ENCODE measurements at places on chromosomes 7 and 10. TPM values are rescaled to one million over a fixed set of nuclear protein-coding genes. Genes with fewer than 3 reads are reported as not detected.

Gene SPDYE2B
- polyA plus RNA-seq = 2.3 TPM

Gene ADAM22
- 31.6 TPM for polyA plus RNA-seq

Gene RP9
- polyA plus RNA-seq = 24.6 TPM

Gene PHKG1
- polyA plus RNA-seq = not detected

Gene RADIL
- polyA plus RNA-seq = 4.0 TPM

Gene ADRB1
- 0.50 TPM for polyA plus RNA-seq

Gene NYAP1
- polyA plus RNA-seq = 1.4 TPM

Gene CAPZA2
- polyA plus RNA-seq = 235 TPM

Gene CLRN3
- polyA plus RNA-seq = not detected

Gene PDK4
- 26.3 TPM for polyA plus RNA-seq

Gene AKR1C4
- not detected for polyA plus RNA-seq

Gene TWIST1
- 70.4 TPM for polyA plus RNA-seq

Gene ADRA2A
- polyA plus RNA-seq = 2.1 TPM

Gene SEPTIN14
- polyA plus RNA-seq = 0.19 TPM

Gene RNF133
- not detected for polyA plus RNA-seq

Gene PRSS2
- polyA plus RNA-seq = not detected

Gene ERVW-1
- 0.39 TPM for polyA plus RNA-seq

Gene AKR1C8
- not detected for polyA plus RNA-seq

GRCh38 chr7:114298011-114298410 is 116.6 kb upstream of the FOXP2 start:
- DNase-seq = no peak

DNA sequence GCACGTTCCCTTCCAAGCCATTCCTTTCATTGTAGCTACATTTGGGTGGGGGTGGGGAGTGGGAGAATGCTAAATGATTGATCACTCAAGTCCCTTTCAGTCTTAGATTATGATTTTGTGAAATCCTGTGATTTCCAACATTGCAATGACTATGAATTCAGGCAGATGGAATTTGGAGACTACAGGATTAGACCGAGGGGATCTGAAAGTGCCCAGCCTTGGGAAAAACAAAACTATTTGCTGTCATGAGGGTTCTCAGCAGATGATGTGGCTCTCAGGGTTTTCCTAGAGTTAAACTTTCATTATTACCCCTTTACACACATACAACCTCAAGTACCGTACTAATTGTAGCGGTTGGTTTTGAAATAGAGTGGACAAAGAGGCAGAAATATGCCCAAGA is 4.7 kb downstream of the MACROH2A2 start:
- no peak for DNase-seq

DNA sequence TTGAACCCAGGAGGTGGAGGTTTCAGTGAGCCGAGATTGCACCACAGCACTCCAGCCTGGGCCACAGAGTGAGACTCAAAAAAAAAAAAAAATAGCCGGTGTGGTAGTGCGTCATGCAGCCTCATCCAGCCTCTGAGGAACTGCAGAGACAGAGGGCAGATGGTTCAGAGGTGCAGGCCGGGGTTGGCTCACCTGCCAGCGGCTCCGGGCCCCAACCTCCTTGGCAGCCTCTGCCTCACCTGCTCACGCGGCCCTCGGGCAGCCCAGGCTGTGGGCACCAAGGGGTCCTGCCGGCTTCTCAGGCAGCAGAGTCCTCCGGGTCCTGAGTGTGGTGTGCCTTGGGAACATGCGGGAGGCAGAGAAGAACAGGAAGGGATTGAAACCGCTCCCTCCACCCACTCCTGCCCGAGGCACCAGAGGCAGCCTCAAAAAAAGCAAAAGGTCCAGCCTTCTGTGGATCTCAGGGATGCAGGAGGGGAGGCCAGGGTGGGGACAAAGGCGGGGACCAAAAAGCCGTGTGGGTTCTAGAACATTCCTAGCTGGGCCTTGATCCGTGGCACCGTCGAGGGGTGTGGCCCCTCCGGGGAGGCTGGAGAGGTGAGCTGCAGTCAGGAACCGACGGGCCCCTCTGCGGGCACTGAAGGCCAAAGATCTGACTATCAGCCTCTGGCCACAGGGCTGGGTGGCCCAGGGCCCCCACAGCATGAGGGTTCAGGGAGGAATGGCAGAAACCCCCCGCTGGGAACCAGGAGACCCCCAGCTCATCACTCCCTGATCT is 55.4 kb upstream of the DNAJB6 start:
- no peak for DNase-seq

GRCh38 chr7:137820156-137820555 is 26.6 kb downstream of the DGKI start:
- no peak for DNase-seq

DNA sequence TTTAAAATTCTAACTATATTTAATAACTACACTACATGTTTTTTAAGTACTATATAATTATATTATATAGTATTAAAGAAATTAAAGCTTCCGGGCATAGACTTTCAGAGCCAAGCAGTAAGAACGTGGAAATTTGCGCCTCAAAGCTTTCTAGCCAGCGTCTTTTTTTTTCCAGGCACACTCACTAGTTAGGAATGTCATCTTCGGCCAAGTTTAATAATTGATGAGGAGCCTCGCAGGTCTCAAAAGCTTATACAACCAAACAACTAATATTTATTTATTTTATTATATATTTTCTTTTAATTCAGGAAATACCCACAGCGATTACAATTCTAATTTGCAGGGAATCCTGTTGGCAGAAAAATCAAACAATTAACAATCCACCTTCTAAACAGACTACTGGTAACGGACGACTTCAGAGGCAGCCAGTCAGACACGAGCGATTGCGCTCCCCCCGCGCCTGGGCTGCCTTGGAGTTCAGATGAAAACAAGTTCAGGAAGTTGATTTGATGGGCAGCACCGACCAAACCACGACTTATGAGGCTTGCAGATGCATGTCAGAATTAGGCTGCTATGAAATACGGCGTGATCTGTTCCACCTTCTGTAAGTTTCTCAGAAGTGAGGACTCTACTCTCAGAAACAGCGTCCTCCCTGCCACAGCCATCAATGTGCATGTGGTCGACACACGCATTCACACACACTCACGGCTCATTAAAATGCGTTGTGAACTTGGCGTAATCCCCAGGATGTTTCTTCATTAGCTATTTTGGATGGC is 431.8 kb upstream of the MGMT start:
- no peak for DNase-seq

GRCh38 chr10:1022413-1022812 is 3.2 kb downstream of the IDI2 start:
- DNase-seq = no peak

DNA sequence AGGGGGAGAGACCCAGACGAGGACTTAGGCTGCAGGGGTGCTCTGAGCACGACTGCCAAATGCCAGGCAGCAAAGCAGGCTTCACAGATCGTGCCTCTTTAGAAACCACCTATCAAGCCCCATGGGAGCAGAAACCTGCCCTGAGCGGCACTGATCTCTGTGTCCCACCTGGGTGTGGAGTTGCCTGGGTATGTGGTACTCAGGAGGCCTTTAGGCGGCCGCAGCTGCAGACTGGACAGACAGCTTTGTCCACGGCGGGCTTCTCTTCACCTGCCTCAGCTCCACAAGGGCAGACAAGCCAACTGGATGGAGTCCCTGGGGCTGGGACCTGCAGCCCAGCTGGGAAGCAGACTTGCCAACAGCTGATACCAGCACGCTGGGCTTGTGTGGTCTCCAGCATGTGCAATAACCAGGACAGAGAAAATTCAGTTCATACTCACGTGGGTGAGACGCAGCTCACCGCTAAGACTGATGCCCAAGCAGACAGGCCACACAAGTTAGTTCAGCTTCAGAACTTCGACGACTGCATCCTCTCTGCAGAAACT is 163.2 kb downstream of the EBF3 start:
- DNase-seq = no peak

GRCh38 chr10:18211862-18212261 is 71.6 kb downstream of the CACNB2 start:
- no peak for DNase-seq

DNA sequence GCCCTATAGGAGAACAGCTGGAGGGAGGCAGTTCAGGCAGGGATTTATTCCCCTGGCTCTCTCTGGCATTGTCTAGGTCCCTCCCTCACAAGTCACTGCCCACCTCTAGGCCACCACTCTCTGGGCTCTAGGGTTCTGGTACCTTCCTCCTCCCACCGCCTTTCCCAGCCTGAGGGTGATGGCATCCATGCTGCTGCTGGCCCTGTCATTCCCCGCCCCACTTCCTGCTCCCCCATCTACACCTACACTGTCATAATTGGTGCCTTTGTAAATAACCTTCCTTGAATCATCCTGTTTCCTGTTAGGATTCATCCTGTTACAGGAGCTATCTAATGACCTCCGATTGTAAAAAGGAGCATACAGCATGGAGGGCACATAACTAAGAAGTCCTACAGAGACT is 303.3 kb upstream of the COBL start:
- DNase-seq = no peak

- DNase-seq = no peak
These were observed 109.3 kb downstream of the GATA3 start for GRCh38 chr10:8163824-8164223.

GRCh38 chr7:50828801-50829200 is 46.1 kb upstream of the GRB10 start:
- DNase-seq = no peak

GRCh38 chr7:55493408-55493807 is 78.9 kb downstream of the VOPP1 start:
- no peak for DNase-seq

DNA sequence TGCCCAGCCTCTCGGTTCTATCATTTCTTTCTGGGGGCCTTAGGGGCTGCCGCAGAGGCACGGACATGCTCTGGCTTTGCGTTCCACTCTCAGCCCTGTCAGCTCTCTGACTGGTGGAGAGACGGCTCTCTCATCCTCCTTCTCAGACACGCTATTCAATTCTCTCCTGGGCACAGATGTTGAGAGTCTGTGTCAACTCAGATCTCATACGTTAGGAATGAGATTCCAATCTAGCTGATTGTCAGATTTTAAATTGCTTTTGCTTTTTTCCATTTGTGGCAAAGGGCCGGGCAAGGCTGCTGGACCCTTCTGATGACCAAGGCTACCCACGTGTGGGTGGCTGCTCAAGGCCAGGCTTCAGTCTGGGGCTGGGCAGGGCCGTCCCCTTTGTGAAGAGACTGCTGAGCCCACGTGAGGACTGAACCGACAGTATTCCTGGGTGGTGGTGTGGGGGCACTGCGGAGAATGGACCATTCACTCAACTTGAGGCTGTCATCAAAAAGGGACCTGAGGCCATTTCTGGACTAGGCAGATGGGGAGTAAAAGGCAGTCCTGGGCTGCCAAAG is 71.5 kb downstream of the CLEC2L start:
- no peak for DNase-seq

- DNase-seq = no peak
These were observed 84.5 kb upstream of the FAM20C start for GRCh38 chr7:107907-108306.

DNA sequence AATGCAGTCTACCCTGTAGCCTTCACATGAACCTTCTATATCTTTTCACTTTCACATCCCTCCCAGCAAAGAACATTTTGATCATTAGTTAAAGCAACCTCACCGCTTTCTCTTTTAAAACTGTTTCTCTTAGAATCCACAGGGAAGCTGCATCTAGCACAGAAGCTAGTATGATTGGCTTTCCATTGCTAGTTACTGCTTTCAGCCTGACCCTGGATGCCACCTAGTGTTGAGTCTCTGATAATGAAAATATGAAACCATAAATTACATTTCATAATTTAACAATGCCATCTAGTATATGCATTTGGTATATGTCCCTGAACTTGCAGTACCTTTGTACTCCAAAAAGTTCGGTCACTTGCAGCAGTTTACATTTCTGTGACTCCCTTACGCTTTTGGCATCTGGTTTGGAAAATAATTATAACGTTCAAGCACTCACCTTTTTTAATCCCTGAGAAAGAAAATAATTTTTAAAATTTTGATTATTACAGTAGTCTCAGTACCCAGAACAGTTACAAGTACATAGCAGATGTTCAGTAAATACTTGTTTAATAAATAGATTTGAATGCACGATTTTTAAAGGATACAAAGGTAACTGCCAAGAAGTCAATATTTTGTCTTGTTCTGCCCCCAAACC is 22.7 kb downstream of the CISD1 start:
- DNase-seq = peak; percentile 42

GRCh38 chr10:93039721-93040120 is 20.9 kb upstream of the CYP26C1 start:
- no peak for DNase-seq

GRCh38 chr7:22377703-22378102 is 20.7 kb upstream of the RAPGEF5 start:
- no peak for DNase-seq

- DNase-seq = no peak
These were observed 97.1 kb upstream of the ARID5B start for GRCh38 chr10:61804414-61804813.

DNA sequence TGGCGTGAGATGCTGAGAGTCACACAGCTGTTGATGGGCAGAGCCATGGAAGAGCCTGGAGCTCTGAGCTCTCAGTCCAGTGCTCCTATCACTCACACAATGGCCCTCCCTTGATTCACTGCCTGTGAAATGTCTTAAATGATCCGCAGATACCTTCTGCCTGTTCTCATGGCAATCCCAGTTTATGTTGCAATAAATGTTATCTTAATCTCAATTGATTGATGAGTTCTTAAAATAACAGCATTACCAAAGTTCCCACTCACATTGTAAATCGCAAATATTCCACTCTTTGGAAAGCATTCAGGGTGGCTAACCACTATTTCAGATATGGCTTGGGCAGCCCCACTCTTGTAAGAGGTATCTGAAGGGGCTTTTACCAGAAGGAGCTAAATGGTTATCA is 865.5 kb downstream of the LRMDA start:
- no peak for DNase-seq

GRCh38 chr7:156768698-156769472 is 124.1 kb downstream of the LMBR1 start:
- no peak for DNase-seq

GRCh38 chr10:129741280-129741977 is 222.6 kb downstream of the EBF3 start:
- DNase-seq = no peak

GRCh38 chr10:21516242-21517131 is 9.0 kb downstream of the SKIDA1 start:
- DNase-seq = peak; percentile 83

All from muscle of arm (tissue), 14 donors.